ENCODE measurements at places on chromosomes 13 and 19.

DNA sequence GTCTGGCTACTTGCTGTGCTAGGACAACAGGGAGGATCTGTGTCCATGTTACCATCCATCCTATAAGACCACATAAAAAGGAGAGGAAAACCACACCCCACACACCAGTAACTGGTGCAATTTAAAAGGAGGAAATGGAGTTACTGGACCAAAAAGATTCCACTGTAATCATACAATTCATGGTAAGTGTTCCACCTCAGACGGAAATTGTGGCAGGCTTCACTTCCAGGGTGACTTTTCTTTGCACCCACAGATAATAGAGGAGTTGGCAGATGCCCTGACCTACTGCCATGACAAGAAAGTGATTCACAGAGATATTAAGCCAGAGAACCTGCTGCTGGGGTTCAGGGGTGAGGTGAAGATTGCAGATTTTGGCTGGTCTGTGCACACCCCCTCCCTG, 2.4 kb downstream of the AURKC start:
- DNase-seq, result no peak

- no peak for DNase-seq
These were observed 1.2 kb downstream of the MEDAG start for GRCh38 chr13:30907121-30907861.

DNA sequence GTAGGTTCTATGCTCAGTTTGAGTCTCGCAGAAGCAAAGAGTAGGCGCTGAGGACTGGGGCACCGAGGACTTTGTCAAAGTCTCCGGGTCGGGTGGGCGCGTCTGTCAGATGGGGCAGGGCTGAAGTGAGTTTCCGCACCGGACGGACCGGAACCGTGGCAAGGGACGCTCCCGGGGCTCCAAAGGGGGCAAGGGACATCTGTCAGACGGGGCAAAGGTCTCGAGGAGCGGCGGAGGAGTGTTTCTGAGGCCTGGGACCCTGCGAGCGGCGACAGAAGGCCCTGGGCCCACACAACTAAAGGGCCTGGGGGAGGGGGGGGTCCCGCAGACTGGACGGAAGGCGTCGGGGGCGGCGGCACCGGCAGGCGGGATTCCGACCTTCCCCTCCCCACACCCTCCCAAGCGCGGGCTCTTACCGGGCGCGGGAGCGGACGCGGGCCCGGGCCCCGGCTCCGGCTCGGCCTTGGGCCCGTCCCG, 13.3 kb upstream of the AKAP8L start:
- DNase-seq, result peak; percentile 75

DNA sequence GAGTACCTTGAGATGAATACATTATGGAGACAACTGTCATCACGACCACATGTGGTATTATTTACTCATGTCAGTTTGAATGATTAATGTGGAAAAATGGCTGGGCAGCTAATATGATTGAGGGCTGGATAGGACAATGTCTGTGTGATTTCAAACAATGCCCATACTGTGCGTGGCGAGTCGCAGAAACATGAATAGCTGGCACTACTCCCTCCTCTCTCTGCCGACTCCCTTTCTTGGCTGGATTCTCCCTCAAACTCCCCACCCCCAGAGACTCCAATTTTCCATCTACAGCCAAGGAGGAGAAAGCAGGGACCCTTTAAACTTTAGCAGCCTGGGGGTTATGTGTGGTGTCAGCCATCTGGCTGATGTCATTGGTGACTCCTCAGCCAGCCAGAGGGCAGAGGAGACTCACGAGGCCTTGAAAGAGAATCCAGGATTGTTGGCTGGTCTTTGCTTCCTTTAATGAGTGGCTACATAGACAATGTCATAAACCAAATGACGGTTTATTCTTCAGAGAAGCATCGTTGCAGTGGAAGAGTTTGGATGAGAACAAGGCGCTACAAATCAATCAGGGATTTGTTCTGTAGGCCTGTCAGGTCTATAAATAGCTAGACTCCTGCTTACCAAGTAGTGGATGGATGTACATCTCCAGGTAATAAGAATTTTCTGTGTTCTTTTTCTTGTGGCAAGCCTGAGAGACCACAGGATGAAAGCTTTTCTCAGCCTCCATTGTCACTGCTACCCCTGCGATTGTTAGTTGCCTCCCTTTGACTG, 165.6 kb downstream of the DLEU7 start:
- no peak for DNase-seq

DNA sequence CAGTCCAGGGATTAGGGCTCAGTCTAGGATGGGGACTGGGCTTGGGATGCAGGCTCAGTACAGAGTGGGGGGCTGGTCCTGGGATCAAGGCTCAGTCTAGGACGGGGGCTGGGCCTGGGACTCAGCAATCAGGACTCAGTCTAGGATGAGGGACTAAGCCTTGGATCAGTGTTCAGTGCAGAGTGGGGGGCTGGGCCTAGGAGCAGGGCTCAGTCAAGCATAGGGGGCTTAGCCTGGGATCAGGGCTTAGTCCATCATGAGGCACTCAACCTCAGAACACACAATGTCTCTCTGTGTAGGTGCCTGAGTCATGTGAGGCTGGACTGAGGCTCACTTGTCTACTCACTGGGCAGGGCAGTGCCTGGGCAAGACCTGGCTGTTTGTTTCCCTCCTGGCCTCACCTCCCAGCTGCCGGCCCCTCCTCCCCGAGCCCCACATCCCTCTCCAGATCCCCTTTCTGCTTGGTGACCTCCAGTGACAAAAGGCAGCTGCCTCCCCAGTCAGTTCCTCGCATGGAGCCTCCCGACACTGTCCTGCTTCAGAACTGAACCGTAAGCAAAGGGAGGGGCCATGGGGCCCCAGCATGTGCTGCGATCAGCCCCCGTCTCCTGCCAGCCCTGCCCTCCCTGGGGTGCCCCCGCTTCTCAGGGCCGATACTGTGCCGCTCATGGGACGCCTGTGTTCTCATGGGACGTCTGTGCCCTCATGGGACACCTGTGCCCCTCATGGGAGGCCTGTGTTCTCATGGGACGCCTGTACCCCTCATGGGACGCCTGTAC, 6.5 kb upstream of the S1PR4 start:
- peak; percentile 61 for DNase-seq

DNA sequence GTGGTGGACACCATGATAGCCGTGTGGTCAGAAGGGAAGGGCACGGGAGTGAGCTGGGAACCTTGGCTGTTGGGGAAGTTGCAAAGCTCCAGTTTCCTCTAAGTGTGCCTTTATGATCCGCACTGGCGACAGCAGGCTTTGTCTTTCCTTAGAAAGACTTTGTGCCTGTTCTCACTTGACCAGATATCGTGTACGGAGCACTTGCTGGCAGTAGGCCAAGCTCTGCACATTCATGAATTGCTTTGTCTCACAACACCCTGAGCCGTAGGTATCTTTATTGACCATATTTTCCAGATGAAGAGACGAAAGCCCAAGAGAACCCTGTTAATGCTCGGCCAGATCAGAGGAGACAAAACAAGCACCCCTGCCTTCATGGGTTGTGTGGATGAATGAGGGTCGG, 15.1 kb downstream of the CUL4A start:
- no peak for DNase-seq

GRCh38 chr13:64160479-64160878, 2744.8 kb upstream of the PCDH20 start:
- no peak for DNase-seq

DNA sequence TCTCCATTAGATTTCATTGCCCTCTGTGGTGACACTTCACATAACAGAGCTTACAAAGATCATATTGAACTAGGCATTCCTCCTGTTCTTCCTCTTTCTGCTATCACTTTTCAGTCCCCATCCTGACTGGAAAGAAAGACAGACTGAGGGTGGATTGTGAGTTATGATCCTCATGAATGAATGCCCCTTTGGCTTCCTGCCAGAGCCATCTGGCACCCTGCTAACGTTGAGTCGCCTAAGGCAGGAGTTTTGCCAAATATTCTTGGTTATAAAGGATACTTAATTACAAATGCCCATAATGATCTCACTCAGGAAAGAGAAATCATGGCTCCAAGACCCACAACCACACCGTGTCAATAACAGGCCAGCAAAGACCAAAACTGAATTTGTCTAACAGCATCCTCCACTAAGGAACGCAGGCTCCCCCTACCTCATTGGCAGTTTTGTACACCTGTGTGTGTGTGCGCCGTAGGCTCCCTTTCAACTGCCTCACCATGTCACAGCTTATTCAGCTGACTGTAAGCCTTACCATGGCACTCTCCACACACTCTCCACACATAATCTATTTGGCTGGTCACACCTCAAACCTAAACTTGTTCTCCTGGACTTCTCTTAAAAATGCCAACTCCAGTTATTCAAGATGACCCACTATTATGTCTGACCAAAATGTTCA, 15.5 kb downstream of the ZNF211 start:
- DNase-seq, result no peak

GRCh38 chr19:35977446-35978222, 17.4 kb upstream of the SDHAF1 start:
- no peak for DNase-seq

- DNase-seq, result no peak
These were observed 77.2 kb downstream of the ABCC4 start for GRCh38 chr13:95224064-95224463.

DNA sequence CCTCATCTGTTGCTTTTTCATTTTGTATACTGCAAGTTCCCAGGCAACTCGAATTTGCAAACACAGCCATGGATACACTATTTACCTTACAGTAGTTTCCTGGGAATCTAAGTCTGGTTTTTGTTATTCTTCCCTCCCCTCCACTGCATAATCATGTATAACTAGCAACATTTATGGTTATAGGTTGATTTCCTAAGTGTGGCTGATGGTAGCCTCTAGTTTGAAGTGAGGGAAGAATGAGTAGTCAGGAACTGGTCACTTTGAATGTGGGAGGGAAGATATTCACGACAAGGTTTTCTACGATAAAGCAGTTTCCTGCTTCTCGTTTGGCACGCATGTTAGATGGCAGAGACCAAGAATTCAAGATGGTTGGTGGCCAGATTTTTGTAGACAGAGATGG, at the start of gene KCNRG:
Gene KCNRG, plus strand, starts transcription at position 187 of the 400 bp plus-strand sequence. Its CDS starts 50 bp downstream, at position 237.
- no peak for DNase-seq

DNA sequence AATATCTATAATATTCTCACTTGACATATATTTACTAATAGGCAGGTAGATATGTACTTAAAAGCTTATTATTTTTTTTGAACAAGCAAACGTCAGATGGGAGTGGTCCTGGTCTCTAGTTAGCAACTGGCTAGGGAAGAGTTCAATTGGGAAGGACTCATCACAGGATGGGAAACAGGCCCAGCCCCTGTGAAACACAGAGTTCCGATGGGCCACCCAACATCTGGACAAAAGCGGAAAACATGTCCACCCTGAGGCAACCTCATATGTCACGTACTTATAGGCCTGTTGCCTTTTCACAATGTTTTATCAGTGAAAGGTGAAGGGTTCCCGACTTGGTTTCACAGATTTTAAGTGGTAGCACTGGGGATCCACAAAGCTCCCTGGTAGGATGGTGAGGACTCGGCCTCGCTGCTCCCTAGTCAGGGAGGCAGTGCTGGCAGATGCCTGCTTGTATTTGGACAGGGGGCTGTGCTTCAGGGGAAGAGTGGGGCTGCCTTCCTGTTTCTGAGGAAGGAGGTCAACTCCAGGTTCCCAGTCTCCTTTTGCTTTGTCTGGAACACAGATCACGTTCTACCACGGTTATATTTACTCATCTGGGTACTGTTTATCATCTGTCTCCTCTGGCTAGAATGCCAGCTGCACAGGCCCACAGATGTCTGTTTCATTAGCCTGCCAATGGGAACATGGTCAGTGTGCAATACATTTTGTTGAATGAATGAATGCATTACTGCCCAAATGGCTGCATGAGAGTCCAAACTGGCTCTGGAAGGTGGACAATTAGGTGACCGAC, 49.4 kb upstream of the SLC15A1 start:
- DNase-seq, result no peak

GRCh38 chr19:2590630-2591399, 111.7 kb downstream of the GNG7 start:
- no peak for DNase-seq

DNA sequence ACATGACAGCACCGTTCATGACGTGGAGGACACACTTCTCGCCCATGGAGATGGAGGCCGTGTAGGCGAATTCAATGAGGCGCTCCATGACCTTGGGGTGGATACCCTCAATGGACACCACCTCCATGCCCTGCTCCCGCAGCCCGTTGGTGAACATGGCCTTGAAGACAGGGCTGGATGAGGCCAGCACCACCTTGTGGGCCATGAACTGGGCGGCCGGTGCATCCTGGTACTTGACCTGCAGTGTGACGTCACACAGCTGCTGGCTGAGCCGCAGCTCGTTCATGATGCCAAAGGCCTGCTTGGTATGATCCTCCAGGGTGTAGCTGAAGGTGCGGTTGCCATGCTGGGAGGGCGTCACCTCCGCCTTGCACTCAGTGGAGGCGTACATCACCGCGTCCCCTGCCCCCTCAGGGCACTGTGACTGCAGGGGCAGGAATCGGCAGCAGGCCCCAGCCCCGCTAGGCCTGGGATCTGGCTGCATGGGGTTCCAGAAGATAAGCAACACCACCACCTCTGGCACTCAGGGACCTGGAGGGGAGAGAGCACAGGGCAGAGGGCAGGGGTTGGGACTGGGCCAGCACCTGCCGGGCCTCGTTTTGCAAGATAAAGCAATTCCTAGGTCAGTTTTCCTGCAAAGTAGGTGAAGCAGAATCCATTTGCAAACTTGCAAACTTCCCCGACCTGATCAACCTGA, 3.5 kb downstream of the KEAP1 start:
- DNase-seq, result no peak

- DNase-seq, result no peak
These were observed 312.5 kb downstream of the DCLK1 start for GRCh38 chr13:35818633-35819067.

DNA sequence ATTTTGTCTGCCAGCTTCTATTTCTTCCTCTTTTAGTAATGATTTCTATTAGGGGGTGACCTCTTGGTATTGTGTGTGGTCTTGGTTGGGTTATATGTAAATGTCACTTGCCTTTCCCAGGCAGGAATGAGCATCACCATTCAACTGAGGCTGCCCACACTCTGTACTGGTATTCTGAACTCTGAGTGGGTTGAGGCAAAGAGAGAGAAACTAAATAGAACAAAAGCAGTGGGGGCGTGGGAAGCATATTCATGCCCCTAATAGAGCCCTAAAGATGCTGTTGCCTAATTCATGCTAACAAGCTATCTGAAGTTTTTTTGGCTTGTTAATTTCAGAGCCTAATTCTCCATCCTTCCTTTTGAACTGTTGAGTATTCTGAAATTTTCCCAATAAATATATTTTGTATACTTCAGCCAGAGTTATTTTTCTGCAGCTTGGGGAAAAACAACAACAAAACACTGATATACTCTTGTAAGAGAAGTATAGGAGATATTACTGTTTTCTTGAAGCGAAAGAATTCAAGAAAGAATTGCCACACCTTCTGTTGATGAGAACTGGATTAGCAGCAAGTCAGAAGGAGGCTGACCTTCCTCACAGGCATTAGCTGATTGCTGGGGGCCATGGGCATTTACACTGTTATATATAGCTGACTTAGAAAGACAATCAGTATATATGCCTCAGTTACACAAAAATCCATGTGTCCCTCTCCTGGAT, 315.8 kb upstream of the KLF12 start:
- DNase-seq, result no peak

- DNase-seq, result peak; percentile 89
These were observed at the start of gene RGS9BP for GRCh38 chr19:32675720-32676185. Gene RGS9BP, plus strand, starts transcription at chr19:32675848. Its CDS starts 416 bp downstream, at chr19:32676264.

Measured in activated effector memory CD4-positive, alpha-beta T cell treated with anti-CD3 and anti-CD28 coated beads, Interleukin-2, amount 50 U/mL, for 16 hours (primary cell).